AG09319 (cell line): ENCODE measurements at places on chromosomes 2 and 18.

GRCh38 chr2:50273003-50273402, 758.9 kb downstream of the NRXN1 start:
- DNase-seq, result no peak

- no peak for DNase-seq
Observed at GRCh38 chr2:26099933-26100332, 66.0 kb downstream of the RAB10 start.

DNA sequence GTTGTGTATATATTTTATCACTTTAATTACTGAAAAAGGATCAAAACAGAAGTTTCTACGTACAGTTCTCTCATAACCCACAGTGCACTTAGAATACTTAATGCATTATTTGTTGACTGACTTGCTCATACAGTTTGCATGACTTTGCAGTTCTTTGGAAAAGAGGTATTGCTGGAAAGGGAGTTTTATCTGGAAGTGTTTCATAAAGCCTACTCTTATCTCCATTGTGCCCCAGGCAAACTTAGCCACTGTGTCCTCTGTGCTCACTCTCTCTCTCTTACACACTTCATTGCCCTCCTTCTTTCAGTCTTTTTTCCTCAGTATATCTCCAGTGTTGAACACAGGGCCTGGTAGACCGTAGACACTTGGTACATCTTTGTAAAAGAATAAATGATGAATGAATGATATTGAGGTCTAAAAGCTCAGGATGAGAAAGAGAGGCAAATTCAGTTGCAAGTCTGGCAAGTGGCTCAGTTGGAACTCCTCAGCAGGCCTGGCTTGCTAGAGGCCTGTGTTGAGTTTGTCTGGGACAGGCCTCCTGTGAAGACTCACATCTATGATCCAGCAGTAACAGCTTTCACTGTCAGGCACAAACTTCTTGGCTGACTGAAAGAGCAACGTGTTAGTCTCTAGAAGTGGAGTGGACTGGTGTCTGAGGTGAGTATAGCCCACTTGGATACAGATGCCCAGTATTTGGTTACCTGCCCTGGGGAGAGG, 56.1 kb downstream of the SETBP1 start:
- DNase-seq, result no peak

DNA sequence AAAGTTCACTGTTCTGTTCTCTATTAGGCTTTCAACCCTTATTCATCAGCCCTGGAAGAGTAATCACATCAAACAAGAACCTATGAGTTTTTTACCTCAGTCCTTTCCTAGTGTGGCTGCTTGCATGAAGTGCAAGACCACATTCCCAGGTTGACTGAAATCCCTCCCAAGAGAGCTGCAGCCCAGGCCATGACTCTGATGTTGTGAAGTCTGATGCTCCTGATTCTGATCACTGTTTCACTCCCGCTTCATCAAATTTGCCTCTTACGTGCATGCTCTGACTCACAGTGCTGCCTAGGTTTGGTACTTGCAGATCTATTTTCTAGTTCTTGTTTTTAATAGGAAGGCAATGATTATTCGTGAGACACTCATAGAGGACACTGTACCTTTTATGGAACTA, 58.2 kb upstream of the DSEL start:
- DNase-seq, result no peak

DNA sequence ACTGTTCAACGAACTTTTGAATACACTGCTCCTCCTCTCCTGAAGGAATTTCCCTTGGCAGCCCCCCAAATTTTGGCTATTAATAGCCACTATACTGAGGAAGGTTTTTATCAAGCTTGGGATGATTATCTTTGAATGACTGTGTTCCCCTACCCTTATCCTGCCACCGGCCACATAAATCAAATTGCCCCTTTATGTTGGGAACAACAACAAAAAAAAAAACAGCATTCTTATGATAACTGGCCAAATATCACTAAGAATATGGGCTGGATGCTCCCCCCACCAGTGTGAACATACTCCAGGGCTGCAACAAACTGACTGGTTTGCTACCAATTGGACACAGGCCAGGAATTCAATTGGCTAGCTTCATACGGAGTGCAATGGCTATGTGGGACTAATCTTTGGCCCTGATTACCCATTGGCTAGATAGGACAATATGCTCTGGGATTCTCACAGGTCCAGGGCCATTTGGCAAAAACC, 20.6 kb downstream of the DUSP11 start:
- no peak for DNase-seq

DNA sequence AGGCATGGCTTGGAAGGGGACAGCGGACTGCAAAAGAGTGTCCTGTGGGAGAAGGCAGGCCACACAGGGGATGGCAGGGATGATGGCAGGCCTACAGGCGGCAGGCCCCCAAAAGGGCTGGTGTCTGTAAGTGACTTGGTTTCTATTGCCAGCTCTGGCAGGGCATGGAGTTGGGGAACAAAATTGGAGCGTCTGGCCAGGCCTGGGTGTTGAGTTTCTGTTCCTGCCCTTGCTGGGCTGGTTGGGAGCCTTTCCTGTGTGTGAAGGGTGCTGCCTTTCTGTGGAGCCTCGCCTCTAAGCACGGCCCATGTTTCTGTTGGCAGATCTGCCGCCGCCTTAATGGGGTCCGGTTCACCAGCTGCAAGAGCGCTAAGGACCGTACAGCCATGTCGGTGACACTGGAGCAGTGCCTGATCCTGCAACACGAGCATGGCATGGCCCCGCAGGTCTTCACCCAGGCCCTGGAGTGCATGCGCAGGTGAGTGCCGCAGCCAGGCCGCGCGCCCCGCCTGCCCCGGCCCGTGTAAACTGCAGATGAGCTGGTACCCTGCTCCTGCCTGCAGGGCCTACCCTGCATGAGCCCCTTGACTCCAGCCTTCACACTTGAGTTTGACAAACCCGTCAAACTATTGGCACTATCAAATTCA, 31.5 kb downstream of the COA5 start:
- DNase-seq, result no peak

- no peak for DNase-seq
Observed at GRCh38 chr2:2014251-2014771, 270.0 kb upstream of the PXDN start.

DNA sequence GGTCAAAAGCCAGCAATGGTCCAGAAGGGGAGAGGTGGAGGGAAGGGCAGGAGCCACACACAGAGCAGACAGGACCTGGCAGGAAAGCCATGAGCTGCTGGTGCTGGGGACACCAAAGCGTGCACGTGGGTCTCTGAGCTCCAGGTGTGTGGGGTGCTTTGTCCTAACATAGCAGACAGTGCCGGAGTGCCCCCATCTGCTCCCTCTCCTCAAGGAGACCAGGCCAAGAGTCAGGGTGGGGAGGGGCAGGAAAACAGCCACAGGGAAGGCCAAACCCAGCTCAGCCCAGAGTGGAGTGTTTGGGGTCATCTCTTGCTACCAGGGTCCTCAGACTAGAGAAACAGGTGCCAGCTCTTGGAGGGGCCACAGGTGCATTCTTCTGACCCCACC, 4.2 kb upstream of the GPC1 start:
- DNase-seq, result no peak
